Activated T-helper 1 cell treated with anti-CD3 and anti-CD28 coated beads, Interleukin-2, amount 50 U/mL, for 16 hours (primary cell): ENCODE measurements at places on chromosomes 6 and 20.

GRCh38 chr6:42269974-42270510 is 52.4 kb upstream of the MRPS10 start:
- DNase-seq = no peak

DNA sequence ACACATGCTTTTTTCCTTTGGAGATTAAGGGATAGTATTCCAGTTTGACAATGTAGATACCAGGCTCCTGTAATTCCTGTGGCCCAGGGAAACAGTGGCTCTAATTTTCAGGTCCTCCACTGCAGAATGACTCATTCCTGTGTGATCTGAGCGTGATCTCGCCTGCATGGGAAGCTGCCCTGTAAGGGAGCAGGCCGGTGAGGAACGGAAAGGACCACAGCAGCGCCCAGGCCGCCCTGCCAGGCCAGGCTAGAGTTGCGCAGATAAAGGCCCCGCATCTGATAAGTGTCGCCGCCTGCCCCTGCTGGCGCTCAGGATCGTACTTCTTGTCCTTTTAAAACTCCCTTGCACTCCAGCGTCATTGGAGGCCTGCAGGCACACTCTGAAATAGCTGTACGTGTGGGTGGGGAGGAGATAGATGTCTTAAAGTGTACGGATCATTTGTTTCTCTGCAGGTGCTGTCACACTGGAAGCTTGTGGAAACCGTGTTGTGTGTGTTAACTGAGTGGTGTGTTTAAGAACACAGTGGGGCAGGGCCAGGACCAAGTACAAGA is 60.7 kb downstream of the SYNJ2 start:
- DNase-seq = no peak

GRCh38 chr6:1703923-1704322 is 94.2 kb downstream of the FOXC1 start:
- DNase-seq = no peak

GRCh38 chr6:122740936-122741335 is 38.6 kb upstream of the FABP7 start:
- no peak for DNase-seq

GRCh38 chr6:165835410-165835851 is 172.4 kb upstream of the PDE10A start:
- DNase-seq = no peak

- DNase-seq = no peak
Observed at GRCh38 chr6:43035495-43036194, 14.2 kb downstream of the RRP36 start.

DNA sequence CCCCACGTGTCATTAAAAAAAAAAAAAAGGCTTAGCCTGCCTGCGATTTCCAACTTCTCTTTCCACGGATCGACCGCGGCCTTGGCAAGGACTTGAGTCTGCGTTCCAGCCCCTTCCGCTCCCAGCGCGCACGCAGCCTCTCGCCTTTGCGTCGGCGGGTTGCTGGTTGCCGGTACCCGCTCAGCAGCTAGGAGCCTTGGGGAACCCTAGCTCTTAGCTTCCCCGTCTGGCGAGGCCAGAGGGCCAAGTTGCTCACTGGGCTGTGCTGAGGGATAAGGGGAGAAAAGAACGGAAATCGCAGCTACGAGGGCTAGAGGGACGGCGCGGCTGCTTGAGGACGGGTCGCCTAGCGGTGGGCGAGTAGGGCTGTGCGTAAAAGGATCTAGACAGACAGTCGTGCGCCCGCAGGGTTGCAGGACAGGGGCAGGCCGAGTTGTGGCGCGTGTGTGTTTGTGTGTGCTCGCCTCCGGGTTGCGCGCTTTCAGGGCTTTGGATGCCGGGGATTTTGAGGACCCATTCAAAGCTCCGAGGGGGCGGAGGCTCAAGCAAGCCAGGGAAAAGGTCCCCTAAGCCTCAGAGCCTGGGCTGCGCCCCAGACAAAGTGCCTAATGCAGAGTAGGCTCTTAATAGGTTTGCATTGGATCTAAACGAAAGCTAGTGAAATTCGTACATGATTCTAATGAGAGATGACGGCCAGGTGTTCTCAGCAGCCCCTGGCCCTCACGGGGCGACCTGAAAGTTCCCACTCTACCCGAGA is 40.5 kb upstream of the OSTM1 start:
- no peak for DNase-seq

GRCh38 chr6:71082033-71082650 is 125.3 kb upstream of the B3GAT2 start:
- DNase-seq = no peak

DNA sequence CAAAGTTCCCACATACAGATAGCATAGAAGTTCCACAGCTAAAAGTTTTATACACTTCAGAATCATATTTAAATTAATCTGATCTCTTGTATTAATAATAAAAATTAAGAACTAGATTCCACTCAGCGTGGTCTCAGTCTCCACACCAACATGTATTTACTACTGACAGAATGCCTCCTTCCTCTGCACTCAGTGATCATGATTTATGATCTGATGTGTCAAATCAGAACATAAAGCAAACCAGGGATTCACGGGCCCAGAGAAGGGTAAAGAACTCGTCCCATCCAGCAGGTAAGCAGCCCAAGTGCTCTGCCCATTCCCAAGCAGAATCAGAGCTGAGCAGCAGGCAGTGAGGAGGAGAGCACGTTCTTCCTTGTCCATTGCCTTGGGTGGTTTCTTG is 14.2 kb upstream of the ATRN start:
- DNase-seq = no peak

DNA sequence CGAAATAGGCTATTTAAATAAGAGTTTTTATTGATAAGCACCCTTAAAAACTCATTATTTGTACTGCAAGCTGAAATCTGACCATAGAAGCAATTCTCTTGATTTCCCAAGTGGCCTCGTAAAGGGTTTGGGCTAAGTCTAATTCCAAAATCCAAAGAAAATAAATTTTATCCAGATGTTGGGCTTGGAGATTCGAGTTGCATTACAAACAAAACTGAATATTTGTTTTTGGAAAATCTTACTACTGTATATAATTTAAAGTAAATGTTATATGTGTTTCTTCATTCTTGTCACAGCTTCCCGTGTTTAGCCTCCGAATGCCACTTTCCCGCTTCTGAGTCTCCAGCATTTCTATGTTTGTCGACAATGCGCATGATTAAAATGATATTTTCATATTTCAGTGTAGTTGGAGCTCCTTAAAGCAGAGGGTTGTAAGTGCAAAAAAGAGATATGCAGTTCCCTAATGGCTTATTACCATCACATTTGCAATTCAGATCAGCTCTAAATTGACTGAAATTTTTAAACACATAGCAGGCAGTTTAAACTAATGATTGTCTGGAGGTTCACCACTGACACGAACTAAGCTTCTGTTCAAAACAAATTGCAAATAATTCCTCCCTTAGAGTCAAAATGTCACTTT is 47.0 kb downstream of the PRL start:
- no peak for DNase-seq

DNA sequence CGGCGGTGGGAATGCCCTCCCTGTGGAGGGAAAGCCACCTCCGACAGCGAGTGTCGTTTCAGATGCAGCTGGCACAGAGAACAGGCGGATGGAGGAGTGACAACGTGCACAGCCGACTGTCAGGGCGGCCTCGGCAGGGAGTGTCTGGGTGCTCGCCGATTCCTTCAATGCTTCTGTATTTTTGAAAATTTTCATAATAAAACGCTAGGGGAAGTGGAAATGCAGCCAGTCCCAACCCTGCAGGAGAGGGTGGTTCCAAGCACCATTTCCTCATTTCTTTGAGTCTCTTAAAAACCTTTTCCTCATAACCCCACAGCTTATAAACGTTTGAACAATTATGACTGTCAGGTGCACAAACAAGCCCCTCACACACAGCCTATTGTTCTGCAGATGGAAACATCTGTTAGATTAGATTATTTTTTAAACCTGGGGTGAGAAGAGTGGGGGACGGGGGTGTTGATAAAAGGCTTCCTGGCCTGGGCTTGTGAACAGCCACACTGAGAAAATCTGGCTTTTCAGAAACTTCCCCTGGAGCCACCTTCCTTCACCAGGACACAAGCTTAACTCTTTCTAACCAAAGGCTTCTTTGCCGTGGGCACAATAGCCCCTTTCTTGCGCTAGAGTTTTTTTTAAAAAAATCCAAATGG is 228.9 kb downstream of the ANKRD60 start:
- no peak for DNase-seq

GRCh38 chr6:74853991-74854390 is 351.9 kb downstream of the COL12A1 start:
- no peak for DNase-seq

DNA sequence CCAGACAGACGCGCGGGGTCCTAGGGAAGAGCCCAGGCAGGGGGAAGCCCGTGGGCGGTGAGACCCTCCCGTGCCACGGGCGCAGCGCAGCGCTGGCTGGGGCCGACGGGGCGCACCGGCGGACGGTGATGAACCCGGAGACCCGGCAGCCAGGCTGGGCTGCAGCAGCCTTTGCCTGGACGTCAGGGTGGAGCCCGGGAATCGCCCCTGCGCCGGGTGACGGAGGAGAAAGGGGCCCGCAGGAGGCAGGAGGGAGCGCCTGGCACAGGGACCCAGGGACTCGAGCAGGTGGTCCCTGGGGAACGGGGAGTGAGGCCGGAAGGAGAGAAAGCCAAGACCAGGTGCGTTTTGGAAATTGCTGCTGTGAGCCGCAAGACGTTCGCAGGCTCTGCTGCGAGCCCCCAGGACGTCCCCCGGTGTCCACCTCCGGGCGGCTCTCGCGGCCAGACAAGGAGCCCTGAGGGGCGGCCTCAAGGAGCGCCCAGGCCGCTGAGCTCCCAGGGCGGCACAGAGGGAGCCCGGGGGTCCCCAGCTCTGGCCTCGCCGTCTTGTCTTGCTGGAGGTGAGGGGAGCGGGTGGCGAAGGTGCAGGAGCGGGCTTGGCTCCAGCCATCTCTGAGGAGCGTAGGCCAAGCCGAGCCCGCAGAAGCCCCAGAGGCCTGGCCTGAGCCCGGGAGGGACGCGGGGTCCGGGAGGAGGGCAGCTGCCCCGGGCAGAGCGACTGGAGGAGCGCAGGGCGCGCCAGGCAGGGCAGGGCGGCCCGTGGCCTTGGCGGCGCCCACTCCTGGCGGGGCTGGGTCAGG is 191.2 kb upstream of the PDE10A start:
- no peak for DNase-seq

- no peak for DNase-seq
Observed at GRCh38 chr6:160073272-160073671, 48.3 kb upstream of the SLC22A1 start.

DNA sequence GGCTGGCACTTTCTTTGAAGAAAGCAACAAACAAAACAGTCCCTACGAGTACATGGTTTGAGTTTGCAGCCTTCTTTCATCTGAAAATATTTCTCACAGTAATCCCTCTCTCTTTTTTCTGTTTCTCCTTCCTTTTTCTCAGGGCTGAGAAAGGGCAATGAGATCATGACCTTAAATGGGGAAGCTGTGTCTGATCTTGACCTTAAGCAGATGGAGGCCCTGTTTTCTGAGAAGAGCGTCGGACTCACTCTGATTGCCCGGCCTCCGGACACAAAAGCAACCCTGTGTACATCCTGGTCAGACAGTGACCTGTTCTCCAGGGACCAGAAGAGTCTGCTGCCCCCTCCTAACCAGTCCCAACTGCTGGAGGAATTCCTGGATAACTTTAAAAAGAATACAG is 80.7 kb upstream of the CLDN20 start:
- no peak for DNase-seq

DNA sequence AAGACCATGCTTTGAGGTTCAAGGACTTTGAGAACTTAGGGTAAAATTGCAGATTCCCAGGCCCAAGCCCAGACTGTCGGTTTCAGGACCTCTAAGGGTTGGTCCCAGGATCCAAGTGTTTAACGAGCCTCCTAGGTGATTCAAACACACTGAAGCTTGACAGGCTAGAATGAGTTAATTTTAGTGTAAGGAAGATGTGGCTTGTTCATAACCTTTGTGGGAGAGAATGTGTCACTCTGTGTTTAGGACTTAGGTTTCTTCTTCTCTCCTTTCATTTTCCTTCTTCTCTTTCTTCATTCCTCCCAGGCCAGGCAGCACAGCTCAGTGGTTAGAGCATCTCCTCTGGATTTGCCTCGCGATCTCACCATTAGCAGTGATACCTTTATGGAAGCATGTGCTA is 104.8 kb upstream of the KCNG1 start:
- DNase-seq = no peak

- no peak for DNase-seq
Observed at GRCh38 chr6:22411376-22412105, 114.7 kb upstream of the PRL start.

GRCh38 chr6:134502614-134503549 is 185.0 kb upstream of the SGK1 start:
- no peak for DNase-seq

DNA sequence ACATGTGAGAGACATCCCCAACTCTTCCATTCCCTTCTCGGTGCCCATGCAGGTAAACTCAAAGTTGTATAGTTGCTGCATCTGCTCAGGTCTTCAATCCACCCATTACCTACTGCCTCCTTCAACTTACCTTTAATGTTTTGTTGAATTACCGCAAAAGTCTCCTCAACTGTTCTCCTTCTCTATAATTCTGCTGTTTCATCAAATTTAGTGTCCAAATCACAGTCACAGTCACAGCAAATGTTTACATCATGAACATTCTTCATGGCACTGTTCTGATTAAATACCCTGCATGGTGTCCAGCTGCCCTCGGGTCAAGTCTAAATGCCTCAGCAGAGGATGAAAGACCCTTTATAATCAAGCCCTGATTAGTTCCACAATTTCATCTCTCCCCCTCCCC is 130.1 kb downstream of the IPCEF1 start:
- no peak for DNase-seq
